CD4-positive, CD25-positive, alpha-beta regulatory T cell (primary cell): ENCODE measurements at places on chromosomes 1 and 21.
A peak's percentile ranks its signal among the peaks of the same experiment; 100 is the strongest.

DNA sequence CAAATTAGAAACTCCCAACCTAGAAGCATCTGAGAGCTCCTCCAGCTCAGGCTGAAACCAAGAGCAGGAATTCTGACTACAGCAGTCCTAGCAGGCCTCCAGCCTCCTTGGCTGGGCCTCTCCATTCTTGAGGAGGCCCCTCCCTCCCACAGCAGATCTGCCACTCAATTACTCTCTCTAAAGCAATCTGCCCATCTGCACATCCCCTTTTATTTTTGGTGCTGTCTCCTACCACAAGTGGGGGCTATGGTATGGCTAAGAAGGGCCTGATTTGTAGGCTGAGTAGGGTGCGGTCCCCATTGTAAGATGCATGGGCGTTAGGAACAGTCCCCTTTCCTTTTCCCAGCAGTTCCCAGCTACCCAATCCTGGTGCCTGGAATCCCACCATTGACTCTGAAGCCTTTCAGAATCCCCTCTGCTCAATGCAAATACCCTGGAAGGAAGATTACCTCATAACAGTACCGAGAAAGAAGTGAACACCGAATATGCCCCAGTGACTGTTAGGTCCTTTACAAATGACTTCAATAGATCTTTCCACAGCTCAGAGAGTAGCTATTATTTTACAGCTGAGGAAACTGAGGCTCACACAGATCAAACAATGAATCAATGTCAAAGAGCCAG, 11.6 kb upstream of the TTC39A start:
- H3K4me3 ChIP-seq = no peak overlapping the region
- no peak for DNase-seq
- H3K4me1 ChIP-seq = no peaks in the 10 kb centered on the region
- H3K27ac ChIP-seq = no peak overlapping the region

DNA sequence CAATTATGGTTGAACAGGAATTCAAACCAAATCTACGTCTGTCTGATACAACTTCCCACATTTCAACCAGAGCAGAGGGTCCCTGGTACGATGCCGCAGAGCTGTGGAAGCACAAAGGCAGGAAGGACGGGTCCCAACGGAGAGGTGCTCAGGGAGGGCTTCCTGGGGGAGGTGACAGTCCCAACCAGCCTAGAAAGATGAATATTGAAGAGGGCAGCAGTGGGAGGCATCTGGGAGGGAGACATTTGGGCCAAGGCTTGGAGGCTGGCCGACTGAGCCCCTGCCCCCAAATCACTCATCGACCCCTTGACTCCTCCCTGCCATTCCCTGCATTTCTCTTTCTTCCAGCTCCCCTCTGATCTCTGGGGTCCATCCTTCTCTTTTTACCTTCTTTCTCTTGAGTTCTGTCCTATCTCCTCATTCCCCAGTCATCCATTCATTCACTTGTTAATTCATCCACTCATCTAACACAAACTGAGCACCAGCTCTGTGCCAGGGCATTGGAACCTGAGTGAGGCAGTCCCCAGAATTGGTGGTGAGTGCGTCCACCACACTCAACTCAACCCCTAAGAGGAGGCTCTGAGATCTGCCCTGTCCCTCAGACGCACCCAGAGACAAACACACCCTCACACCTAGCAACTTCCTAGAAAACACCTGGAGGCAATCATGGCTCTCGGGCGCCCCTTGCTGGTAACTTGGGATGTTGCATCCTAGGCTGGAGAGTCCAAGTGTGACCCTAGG, 13.2 kb upstream of the CELA3B start:
- no peak overlapping the region for H3K4me3 ChIP-seq
- no peaks in the 10 kb centered on the region for H3K27me3 ChIP-seq
- peaks cover 4% of the 10 kb centered on the region for H3K4me1 ChIP-seq
- peak; percentile 80 for DNase-seq
- no peaks in the 10 kb centered on the region for H3K36me3 ChIP-seq

DNA sequence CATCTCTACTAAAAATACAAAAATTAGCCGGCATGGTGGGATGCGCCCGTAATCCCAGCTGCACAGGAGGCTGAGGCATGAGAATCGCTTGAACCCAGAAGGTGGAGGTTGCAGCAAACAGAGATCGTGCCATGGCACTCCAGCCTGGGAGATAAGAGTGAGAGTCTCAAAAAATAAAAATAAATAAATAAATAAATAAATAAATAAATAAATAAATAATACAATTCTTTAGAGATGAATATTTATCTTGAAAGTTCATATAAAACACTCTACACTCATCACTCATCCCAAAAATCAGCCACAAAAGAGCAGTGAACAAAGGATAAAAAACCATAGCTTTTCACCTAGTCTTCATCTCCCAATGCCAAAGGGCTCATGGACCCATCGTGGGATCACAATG, 162.2 kb upstream of the C8B start:
- no peak overlapping the region for H3K4me3 ChIP-seq
- no peaks in the 10 kb centered on the region for H3K27me3 ChIP-seq
- no peak overlapping the region for H3K27ac ChIP-seq

DNA sequence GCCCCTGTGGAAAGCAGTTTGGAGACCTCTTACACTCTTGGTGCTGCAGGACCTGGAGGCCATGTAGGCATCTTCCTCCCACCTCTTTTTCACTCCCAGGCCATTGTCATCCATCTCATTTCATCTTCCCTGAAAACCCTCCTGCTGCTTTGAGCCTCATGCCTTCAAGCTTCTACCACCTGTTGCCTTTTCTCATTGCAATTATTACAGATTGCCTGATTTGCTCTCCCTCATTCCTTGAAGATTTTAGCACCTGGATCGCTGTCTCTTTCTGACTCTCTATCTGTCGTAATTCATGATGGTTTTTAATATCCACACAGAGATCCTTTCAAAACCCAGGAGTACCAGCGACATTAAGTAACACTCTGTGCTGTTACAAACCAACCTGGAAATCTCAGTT, 350.2 kb downstream of the CAMTA1 start:
- no peak overlapping the region for H3K27ac ChIP-seq
- no peak for DNase-seq
- no peaks in the 10 kb centered on the region for H3K4me1 ChIP-seq
- no peaks in the 10 kb centered on the region for H3K36me3 ChIP-seq
- no peaks in the 10 kb centered on the region for H3K27me3 ChIP-seq
- no peak overlapping the region for H3K4me3 ChIP-seq

- peak overlapping the region; percentile 65 for H3K27ac ChIP-seq
- no peak for DNase-seq
- H3K4me1 ChIP-seq = peaks cover 38% of the 10 kb centered on the region
- no peak overlapping the region for H3K4me3 ChIP-seq
- no peaks in the 10 kb centered on the region for H3K27me3 ChIP-seq
- no peaks in the 10 kb centered on the region for H3K36me3 ChIP-seq
Measured at GRCh38 chr1:234770924-234771540, 161.1 kb upstream of the IRF2BP2 start.

DNA sequence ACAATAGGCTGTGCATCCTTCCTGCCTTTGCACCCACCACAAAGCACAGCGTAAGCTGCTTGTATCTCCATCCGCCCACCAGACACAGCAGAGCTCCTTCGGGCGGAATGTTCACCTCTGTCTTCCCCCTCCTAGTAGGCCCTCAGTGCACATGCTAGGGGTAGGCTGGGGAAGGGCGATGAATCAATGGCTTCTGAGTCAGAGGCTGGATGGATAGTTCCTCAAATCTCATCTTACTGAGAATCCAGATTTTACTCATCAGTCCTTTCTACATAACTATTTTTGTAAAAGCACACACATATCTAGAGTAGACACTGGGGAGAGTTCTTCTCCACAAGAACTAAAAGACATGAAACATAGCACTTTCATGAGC, 73.8 kb downstream of the BCAR3 start:
- peaks cover 4% of the 10 kb centered on the region for H3K4me1 ChIP-seq
- no peak for DNase-seq
- no peak overlapping the region for H3K4me3 ChIP-seq
- H3K27ac ChIP-seq = no peak overlapping the region
- H3K27me3 ChIP-seq = no peaks in the 10 kb centered on the region

DNA sequence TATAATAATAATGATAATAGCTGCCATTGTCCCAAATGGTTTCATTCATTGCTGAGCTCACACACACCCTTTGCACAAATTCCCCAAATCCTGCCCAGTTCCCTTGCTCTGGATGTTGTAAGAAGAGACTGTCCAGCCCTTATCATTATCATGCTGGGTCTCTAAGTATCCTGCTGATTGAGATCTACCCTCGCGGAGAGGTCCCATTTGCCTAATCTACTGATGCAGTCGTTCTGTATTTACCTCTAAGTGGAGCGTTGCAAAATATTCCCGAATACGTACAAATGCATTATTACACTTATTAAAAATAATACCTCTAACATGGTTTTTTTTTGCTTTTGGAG, 51.2 kb downstream of the TNFRSF8 start:
- no peaks in the 10 kb centered on the region for H3K4me1 ChIP-seq
- H3K36me3 ChIP-seq = no peaks in the 10 kb centered on the region
- H3K4me3 ChIP-seq = no peak overlapping the region

GRCh38 chr1:51425955-51426354, 93.1 kb downstream of the EPS15 start:
- H3K4me1 ChIP-seq = no peaks in the 10 kb centered on the region
- no peak overlapping the region for H3K27ac ChIP-seq
- DNase-seq = no peak
- H3K36me3 ChIP-seq = peaks cover 41% of the 10 kb centered on the region
